Esophagus muscularis mucosa (tissue), 4 donors: ENCODE measurements at places on chromosomes 6 and 20. TPM values are rescaled to one million over a fixed set of nuclear protein-coding genes. Genes with fewer than 3 reads are reported as not detected.

- no peak for DNase-seq
Measured at GRCh38 chr6:170238741-170239565, 51.9 kb downstream of the DLL1 start.

DNA sequence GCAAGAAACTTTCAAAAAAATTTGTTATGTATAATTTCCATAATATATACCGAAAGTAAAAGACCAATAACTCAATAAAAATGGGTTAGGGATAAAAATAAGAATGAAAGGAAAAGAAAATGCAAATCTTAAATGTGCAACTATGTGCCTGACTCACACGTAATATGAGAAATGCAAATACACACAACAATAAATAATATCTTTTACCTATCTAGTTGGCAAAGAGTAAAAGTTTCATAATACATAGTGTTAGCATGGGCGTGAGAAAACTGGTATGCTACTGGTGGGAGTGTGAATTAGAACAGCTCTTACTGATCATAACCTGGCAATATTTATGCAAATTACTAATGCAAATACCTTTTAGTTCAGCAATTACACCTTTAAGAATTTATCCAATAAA lies 438.5 kb upstream of the CITED2 start:
- no peak for DNase-seq

GRCh38 chr6:17632934-17633333 lies 32.8 kb downstream of the FAM8A1 start:
- DNase-seq, result no peak

- DNase-seq, result no peak
Measured at GRCh38 chr6:119322034-119322433, 27.5 kb downstream of the MAN1A1 start.

DNA sequence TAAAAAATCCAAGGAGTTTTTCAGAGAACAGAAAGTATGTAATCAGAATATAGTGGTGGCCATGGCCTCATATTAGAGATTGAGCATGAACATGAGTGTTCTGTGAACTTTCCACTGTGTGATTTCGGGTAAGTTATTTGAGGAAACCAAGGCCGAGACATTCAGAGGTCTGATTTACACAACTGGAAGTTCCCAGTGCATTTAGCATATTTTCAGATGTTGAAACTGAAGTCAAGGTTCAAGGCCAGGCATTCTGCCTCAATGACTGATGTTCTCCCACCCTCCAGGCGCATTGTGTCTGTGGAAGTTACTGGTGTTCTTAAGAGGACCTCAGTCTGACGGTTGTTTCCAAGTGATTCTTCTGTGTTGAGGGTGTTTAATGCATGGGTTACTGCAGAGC lies 26.2 kb downstream of the RNF144B start:
- DNase-seq, result no peak

DNA sequence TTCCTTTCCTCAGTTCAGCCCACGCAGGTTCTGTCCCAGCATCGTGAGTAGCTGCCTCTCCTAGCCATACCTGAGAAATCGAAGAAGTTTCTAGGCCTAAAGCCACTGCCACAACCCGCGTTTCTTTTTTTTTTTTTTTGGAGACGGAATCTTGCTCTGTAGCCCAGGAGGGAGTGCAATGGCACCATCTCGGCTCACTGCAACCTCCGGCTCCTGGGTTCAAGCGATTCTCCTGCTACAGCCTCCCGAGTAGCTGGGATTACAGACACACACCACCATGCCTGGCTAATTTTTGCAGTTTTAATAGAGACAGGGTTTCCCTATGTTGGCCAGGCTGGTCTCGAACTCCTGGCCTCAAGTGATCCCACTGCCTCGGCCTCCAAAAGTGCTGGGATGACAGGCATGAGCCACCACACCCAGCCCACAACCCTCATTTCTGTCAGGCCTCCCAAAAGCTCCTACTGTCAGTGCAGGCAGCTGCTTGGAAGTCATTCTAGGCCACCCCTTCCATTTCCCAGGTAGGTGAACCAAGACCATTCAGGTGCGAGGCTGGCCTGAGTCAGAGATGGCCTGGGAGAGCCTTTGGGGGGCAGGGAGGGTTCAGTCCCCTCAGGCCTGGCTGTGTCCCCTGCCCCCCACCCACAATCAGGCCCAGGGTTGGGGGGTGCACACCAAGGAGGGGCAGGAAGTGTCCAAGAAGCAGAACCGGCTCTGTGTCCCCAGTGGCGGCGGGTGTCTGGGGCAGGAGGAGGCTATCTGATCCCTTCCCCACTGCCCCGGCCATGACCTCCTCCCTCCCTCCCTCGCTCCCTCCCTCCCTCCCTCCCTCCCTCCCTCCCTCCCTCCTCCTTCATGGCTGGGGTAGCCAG lies 47.2 kb downstream of the NOL4L start:
- no peak for DNase-seq

GRCh38 chr20:40916276-40916675 lies 112.3 kb upstream of the TOP1 start:
- DNase-seq, result no peak

DNA sequence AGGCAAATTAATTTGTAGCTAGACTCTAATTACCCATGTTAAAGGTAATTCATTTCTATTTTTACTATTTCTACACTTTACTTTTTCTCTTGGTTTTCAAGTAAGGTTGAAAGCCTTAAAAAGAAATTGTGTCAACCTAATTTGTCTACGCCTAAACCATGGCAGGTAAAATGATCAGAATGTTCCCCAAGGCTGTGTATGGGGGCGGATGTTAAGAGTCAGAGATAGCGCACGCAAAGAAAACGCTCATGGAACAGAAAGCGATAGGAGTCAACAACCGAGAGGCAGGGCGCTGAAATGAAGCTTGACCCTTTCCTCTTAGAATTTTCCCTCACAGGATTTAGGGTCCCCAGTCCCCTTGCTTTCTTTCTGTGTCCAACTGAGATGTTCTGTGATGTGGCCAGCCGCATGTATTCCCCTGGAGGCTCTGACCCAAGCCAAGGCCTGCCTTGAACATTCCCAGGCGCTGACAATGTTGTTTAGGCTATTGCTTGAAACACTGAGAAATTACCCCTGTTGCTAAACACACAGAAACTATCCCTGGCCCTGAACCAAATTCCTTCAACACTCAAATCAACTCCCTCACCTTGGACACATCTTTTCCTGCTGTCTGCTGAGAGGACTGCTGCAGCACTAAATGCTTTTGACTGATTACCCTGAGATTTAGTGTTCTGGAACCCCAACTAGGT lies 10.9 kb downstream of the PSMB1 start:
- DNase-seq, result no peak

- DNase-seq, result no peak
Measured at GRCh38 chr6:16089232-16090062, 39.4 kb upstream of the MYLIP start.

- no peak for DNase-seq
Measured at GRCh38 chr6:105785066-105785811, 300.9 kb upstream of the PRDM1 start.

DNA sequence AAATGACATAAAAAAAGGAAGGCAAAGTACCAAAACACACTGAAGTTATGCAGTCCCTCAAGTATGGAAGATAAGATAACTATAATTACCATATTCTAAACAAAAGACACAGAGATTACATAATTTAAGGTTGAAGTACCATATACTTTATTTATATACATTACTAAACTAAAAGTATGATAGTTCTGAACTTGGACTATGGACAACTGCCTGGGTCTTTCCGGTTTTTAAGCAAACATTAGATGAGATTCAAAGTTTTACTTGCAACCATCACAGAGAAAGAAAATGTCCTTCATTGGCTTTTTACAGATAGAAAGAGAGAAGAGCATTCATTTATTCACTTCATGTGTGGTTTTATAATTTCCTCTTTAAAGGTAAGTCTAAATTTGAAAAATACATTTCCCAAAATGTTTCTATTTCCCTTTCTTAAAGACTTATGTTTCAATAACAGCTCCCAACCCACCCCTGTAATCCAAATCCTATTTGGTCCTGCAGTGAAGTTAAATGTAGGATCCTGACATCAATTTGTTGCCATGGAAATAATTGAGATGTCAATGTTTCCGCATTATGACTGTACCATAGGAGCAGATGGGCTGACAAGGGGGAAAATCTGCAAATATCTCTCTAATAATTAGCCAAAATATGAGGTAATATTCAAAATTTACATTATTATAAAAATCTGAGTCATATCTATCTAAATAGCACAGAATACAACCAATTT lies 63.7 kb downstream of the PTPRK start:
- DNase-seq, result no peak

DNA sequence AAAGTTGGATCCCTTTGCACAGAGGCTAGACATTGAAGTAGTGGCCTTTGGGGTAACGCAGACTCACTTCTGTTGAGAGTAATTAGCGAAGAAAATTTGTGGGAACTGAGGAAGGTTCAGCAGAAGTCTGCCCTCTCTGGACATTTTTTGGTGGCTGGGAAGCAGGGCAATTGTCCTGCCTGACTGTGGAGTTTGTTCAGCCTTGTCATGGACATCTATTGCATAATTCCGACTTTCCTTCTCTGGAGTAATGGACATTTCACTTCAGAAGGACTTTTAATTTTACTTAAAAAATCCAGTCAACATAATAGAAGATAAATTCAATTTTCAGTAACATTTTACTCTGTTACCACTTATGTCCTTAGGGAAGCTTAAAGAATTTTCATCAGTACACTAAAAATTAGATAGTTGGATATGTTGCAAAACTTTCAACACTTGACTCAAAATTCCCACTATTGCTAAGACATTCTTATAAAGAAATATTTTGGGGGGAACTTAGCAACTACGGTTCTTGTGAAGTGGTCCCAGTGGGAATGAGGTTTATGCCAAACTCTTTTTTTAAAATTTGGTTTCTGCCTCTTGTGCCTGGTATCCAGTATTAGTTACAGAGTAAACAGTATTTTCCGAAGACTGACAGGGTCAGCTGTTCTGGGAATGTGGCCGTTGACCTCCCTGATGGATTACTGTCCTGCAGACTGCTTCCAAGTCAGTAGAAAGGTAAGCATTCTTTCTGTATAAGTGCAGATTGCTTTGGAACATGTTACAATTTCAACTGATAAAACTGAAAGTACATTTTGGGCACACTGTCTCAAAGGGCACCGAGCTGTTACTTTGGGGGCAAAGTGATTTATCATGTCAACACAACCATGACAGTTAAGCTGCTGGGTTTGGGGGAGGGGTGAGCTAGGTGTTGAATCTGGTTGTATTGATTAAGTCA lies 100.6 kb upstream of the MLIP start:
- DNase-seq, result no peak

DNA sequence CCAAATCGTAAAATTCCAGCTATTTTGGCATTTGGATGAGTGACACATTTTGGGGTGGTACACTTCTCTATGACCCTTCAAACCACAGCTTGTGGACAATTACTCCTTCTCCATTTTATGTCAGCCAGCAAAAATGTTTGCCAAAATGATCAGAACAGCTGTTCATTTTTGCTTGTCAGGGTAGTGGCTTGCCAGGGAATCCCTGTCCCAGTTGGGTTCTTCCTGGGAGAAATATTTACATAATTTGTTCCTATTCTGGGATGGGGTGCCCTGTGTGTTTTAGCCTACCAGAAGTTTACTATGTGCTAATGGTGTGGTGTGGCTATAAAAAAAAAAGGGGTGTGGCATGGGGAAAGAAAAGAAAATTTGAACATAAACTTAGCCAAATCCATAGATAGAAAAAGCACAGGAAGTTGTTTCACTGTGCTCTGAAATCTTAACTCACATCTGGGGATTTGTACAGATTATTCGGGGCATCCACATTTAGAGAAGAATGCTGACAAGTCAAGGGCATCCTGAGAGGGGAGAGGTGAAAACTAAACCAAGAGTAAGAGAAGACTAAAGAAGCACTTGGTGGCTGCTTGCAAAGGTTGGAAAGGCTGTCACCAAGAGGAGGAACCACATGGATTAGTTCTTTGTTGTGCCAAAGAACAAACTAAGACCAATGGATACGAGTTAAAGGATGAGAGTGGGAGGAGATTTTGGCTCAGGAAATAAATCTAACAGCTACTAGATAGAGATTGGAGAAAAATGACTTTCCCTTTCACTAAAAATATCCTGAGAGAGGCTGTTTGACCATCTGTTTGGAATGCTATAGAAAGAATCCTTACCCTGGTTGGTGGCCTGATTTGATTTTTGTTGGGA lies 55.2 kb upstream of the RBM24 start:
- DNase-seq, result no peak

- no peak for DNase-seq
Measured at GRCh38 chr6:112310439-112311125, 36.5 kb upstream of the RFPL4B start.

DNA sequence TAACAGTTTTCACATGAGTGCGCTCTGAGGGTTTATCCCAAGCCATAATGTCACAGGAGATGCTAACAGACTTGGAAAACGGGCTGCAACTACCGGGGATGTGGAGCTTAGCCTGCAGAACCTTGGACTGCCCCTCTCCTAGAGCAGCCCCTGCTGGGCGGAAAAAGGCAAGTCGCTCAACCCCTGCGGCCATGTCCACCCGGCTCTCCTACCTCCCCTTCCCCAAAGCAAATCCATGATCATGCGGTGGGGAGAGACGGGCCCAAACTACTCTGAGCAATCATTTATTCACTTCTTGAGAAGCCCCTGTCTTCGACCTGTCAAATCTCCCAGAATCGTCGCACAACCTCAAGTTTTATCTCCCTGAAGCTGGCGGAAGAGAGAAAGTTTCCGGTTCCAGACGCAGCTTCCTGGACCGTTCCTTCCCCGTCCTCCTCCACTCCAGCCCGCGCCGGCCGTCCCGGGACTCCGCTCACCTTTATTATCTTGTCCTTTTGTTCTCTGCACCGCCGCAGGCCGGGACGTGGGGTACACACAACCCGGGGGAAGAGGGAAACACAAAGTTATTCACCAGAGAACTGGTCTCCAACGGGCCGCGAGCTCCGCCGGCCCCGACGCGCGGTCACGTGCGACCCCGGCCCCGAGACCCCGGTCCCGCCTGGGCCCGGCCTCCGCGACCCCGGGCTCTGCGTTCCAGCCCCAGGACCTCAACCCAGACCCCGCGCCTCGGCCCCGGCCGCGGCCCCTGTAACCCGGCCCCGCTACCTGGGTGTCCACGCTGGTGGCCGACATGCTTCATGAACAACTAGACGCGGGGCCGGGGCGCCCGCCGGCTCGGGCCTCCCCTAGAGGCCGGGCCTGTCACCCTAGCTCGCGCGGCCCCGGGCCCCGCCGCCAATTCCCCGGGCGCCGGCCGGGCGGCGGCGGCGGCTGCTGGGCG lies 560 bp downstream of the YTHDF1 start:
- no peak for DNase-seq

GRCh38 chr6:33419580-33420490 lies at the start of gene SYNGAP1:
TSS of gene SYNGAP1 (plus strand) at chr6:33420065. CDS start at chr6:33420265, 200 bp downstream.
- DNase-seq, result no peak

- no peak for DNase-seq
Measured at GRCh38 chr6:47811443-47811842, 29.6 kb downstream of the OPN5 start.

- no peak for DNase-seq
Measured at GRCh38 chr6:138571585-138572166, 72.4 kb upstream of the NHSL1 start.

DNA sequence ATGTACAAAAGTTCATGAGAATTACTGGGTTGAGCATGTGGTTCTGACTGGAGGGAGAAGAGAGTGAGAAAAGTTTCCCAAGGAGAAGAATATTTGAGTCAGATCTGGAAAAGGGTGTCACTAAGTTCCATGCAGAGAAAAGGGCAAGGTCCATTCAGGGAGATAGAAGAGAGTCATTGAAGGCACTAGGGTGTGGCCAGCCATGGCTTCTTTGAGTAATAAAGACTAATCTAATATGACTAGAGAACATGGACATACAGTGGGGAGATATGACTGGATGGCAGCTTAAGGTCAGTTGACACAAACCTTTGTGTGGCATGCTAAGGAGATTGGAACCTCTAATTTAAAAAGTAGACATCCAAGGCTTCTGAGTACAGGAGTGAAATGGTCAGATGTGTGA lies 10.7 kb upstream of the SLC17A4 start:
- no peak for DNase-seq

The EEF1A2 gene
- 7.2 TPM for total RNA-seq

The PNPLA1 gene
- total RNA-seq, result 0.33 TPM

The CYB5R4 gene
- 10.7 TPM for total RNA-seq

The TOX2 gene
- total RNA-seq, result 19.4 TPM

The GSTA3 gene
- total RNA-seq, result not detected
